ENCODE measurements at places on chromosomes 6 and 20. TPM values are rescaled to one million over a fixed set of nuclear protein-coding genes. Genes with fewer than 3 reads are reported as not detected.

Gene OLIG3
- total RNA-seq, result not detected

- no peak for DNase-seq
Measured at GRCh38 chr6:82083646-82084045, 163.9 kb downstream of the IBTK start.

GRCh38 chr6:1786455-1787453, 177.0 kb downstream of the FOXC1 start:
- DNase-seq, result no peak

- DNase-seq, result peak; percentile 99
Measured at GRCh38 chr6:44058617-44059358, 68.5 kb downstream of the MRPL14 start.

GRCh38 chr20:19554666-19555065, 203.4 kb upstream of the RIN2 start:
- no peak for DNase-seq

All from adrenal gland (tissue), 19 donors.